Effector memory CD8-positive, alpha-beta T cell (primary cell): ENCODE measurements at places on chromosomes 2 and 18.

DNA sequence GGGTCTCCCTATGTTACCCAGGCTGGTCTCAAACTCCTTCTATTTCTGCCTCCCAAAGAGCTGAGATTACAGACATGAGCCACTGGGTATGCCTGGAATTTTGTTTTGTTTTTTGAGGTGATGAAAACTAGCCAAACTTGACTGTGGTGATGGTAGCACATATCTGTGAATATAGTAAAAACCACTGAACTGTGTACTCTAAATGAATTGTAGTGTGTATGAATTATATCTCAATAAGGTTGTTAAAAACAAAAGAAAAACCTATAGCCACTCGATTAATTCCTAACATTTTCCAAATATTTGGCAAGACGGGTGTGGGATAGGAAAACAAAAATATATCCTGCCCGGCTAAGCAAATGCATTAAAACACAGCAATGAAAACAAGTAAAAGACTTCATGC, 1302.3 kb upstream of the CHAC2 start:
- DNase-seq, result no peak

DNA sequence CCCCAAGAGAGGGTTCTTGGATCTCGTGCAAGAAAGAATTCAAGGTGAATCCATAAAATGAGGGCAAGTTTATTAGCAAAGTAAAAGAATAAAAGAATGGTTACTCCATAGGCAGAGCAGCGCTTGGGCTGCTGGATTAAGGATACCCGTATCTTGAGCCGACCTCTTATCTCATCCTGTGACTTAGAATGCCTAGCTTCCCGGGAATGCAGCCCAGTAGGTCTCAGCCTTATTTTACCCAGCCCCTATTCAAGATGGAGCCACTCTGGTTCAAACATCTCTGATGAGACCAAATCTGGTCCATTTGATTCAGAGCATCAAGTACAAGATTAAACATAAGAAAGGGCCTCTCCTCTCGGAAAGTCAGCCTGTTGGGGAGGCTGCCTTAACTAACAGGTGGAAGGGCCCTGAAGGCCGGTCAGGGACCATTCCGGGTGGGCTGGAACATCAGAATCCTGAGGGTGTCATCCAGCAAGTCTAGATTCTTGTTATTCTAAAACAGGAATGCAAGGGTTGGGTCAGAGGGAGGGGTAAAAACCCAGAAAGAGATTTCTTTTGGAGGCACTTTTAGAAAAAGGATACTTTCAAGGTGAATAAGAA, 5.8 kb downstream of the PSD4 start:
- no peak for DNase-seq

- DNase-seq, result no peak
Observed at GRCh38 chr18:28469946-28470345, 293.0 kb upstream of the CDH2 start.

GRCh38 chr2:117169036-117169765, 645.3 kb upstream of the DDX18 start:
- no peak for DNase-seq

DNA sequence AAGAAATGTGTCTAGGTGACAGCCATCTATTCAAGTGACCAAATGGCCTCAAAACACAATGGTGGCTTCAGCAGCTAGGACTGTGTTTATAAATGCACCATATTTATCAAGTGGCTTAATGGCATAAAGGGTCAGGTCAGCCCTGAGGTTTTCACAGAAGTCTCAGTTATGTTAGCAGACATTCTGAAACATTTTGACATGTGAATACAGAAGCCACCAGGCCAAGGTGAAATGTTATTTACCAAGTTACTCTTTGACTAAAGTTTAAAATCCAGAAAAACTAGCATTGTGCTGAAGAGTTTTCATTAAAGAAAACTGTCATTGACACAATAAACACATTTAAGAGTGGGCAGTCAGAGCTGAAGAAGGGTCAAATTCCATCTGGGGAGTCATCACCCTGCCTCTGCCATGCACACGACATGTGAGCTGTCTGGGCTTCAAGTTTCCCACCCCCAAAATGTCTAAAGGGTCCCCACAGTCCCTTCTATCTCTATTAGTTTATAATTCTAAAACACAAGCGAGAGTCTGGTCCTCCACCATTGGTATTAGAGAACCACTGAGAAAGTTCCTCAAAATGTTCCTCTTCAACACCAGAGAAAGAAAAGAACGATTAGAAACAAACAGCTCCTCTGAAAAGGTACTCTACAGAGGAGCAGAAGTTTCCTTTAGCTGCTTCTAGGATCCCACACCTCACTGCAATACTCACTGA, 77.5 kb upstream of the FZD5 start:
- DNase-seq, result no peak

- DNase-seq, result no peak
Observed at GRCh38 chr18:47737198-47737830, 193.1 kb downstream of the SMAD2 start.

DNA sequence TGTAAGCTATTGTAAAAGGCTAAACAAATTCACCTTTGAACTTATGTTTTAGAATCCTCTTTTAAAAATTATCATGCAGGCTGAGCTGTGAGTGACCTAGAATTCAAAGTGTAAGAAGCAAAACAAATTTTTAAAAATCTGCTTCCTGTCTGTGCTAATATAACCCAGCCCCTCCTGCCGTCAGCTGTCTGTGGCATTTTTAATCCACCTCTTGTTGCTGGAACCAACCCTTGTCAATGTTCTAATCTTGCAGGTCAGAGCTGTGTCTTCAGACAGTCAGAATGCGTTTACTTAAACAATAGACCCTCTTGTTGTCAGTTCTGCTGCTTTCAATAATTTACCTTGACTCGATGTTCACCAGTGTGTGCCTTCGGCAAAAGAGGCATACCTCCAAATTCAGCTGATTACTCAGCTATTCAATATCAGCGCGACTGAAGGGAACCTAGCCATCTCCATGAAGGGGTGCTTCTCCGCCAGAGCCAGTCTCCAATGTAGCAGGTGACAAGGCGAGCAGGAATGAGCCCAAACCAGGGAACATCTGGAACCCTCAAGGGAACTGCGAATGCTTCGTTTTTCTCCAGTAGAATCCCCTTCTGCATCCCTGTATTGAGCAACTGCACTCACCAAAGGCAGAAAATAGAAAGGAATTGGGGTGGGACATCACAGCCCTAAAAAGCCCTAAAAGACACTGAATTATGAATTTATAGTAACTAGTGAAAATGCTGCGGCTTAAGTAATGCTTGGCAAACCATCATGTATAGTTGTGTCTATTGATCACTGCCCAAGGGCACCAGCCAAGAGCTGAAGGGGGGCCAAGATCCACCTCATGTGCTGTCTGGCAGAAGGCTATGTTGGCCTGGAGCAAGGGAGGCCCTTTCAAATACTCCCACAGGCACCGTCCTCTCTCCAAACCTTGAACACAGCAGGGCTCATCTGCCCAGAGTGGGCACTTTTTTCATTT, 62.5 kb downstream of the LYPD6B start:
- no peak for DNase-seq

- no peak for DNase-seq
Observed at GRCh38 chr2:209424199-209424701, 403 bp downstream of the MAP2 start.

DNA sequence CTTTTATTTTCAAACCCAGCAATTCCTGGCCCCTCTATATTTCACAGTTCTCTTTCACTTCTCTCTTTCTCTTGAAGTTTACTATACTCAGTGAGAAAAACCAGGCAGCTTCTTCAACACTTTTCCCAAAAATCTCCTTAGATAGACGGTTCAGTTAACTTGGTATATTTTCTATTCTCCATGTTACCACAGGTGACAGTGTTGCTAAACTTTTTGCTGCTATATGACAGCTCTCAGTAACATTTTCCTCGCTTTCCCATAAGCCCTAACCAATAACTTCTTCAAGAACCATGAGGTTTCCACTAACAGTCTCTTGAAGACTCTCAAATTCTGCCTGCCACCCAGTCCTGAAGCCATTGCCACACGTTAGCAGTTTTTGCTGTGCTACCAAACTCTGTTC, 45.8 kb downstream of the CYBRD1 start:
- DNase-seq, result no peak
